ENCODE measurements at places on chromosomes 3 and 15.

- DNase-seq: no peak
Observed at GRCh38 chr15:90315278-90315982, 36.7 kb upstream of the ZNF774 start.

DNA sequence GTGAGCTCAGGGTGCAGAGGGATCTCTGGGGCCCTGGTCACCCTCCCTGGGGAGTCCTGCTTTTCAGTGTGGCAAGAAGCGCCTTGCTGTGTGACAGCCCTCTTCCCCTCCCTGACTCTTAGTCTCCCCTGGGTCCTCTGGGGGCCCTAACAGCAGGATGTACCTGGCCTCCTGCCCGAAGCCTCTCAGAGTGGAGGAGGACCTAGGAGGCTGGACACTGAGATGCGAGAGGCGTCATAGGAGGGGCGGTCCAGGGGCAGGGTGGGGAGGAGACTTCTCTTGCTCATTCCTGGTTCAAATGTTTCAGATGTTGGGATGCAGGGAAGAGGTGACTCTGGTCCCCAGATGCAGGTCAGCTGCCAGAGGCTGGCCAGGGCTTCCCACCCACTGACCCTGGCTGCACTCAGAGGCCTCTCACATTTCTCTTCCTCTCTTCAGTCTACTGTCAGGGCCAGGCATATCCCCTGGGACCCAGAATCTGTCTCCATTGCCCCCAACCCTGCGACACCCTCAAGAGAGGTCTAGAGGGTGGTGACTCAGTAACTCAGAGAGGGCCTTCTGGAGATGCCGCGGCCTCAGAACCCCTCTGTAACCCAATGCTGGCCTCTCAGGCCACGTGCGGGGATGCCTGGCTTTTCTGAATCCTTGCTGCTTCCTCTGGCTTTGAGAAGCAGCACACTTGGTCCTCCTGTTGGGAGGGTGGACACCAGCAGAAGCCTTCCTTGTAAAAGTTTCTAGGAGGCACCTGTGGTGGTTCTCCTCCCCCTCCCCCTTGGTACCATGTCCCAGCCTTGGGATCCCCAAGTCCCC lies 25.9 kb downstream of the SNX33 start:
- no peak for DNase-seq

DNA sequence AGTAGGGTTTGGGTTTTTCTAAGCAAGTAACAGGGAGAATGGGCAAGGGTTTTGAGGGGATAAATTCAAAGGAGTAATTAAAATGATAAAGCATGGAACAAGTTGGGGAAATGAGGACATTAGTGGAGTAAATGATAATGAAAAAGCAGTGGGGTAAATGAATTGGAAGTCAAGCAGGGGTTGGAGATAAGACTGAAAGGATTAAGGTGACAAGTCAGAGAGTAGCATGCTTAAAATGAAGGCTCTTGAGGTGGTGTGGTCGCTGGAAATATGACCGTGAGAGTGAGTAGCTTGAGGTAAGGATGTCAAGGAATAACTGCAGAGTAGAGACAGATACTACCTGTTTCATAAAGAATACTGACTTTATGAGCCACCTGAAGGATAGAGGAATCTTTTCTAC lies 408.5 kb downstream of the TBC1D5 start:
- no peak for DNase-seq

DNA sequence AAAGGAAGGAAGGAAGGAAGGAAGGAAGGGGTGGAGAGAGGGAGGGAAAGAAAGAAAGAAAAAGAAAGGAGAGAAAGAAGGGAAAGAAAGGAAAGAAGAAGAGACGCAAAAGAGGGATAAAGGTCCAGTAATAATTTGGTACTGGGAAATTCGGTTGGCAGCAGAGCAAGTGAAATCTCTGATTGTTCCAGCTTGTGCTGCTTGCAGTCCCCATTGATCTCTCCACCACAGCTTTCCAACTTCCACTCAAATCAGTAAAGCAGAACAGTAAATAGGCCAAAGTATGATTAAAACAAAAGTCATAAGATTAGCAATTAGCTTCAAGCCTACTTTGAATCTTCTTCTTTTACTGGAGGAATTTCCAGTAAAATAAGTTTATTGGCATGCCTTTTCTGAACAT lies 357.2 kb downstream of the ROBO1 start:
- no peak for DNase-seq

DNA sequence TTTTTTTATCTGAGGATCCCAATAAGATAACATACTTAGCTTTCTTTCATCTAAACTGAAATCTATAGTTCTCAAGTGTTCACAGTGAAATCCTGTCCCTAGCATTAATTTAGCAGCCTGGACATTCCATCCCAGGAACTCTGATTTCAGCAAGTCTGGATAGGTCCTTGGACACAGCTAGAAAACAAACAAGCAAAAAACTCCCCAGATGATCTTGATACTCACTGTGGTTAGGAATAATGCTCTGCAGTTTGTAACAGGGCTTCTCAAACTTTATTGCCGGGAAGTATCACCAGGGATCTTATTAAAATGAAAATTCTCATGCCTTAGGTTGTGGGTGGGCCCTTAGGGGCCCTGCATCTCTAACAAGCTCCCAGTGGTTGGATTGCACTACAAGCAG lies 24.3 kb downstream of the THBS1 start:
- DNase-seq: no peak

- DNase-seq: no peak
Observed at GRCh38 chr3:186988806-186989205, 58.5 kb downstream of the ST6GAL1 start.

- DNase-seq: no peak
Observed at GRCh38 chr3:88713233-88713691, 394.2 kb upstream of the EPHA3 start.

DNA sequence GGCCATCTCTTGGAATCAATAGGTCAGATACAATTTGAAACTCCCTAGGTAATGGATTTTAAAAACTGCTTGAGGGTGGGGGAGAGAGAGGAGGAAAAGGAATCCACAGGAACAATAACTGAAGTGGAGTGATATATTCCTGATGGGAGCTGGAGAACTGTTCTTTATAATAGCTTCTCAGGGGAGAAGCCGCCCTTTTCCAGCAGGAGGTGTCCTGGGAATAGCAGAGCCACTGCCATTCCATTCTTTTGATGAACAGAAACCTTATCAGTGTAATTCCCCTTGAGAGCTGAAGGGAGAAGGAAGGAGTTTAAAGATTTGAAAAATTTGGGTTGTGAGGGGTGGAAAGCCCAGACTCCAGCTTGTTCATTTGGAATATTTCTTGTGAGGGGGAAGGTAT lies 504.9 kb upstream of the DPH6 start:
- DNase-seq: no peak

DNA sequence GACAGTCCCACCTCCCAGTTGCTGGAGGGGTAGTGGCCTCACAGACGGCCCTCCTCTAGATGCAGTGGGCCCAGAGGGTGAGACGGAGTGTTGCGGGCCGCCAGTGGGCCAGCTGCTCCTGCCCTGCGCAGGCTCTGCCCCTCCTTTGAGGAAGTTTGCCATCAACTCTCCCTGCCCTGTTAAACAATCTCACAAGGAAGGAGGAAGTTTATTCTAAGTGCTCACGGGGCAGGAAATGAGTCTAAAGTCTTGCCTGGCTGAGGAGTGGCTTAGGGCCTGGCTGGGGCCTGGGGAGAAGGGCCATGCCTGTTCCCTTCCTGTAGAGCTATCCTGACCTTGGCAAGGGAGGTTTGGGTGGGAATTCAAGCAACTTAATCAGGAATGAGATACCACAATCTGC lies at the start of gene FAM3D:
FAM3D (minus strand) TSS at position 92 of the 400 bp plus-strand sequence. CDS start 11,211 bp downstream, outside the sequence.
- DNase-seq: no peak

GRCh38 chr3:76051145-76051544 lies 265.8 kb upstream of the ZNF717 start:
- no peak for DNase-seq

DNA sequence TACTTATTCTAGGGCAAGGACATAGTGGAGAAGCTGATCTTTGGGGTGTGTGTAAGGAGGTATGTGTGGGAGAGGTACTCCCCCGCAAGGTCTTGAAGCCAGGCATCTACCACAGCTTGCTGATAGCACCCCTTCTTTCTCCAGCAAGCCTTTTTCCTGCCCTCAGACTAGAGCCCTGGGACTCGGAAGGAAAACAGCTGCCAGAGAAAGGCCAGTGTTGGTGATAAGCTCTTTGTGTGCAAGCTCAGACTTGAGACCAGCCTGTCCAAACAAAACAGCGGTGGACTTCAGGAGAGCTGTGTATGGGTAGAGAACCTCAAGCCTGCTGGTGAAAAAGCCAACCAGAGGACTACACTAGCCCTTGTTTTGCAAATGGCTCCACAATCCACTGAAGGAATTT lies 1028.6 kb downstream of the MCTP2 start:
- no peak for DNase-seq

DNA sequence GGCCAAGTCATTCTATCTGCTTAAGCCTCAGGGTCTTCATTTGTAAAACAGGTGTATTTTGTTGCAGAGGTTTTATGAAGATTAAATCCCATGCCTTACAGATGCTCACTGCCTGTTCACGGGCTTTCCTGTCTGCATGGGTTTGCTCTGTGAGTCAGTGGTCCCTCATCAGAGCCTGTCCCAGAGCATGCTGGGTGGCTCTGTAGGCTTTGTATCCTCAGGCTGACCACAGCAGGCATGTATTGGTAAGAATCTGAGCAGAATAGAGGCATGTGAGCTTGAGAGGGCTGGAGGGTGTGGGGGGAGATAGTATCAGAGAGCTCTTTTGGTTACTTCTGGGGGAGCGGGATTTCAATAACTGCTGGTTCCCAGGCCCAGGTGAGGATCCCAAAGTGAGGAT lies 45.4 kb upstream of the PLXNA1 start:
- DNase-seq: no peak

DNA sequence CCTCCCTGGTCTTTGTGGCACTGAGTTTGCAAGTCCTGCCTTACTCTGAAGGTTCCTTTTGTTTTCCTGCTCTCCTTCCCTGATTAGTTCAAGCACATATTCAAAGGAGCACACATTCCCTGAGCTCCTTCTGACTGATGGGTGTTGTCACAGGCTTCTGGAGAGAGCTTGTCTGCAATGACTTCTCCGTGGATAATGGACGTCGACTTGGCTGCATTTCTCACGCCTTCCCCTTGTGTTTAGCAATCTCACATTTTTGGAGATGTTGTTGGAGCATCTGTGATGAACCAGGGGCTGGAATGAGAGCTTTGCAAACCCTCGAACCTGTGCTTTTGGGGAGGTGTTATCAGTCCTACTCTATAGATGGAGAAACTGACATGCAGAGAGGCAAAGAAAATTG lies 375.4 kb upstream of the PROK2 start:
- no peak for DNase-seq

DNA sequence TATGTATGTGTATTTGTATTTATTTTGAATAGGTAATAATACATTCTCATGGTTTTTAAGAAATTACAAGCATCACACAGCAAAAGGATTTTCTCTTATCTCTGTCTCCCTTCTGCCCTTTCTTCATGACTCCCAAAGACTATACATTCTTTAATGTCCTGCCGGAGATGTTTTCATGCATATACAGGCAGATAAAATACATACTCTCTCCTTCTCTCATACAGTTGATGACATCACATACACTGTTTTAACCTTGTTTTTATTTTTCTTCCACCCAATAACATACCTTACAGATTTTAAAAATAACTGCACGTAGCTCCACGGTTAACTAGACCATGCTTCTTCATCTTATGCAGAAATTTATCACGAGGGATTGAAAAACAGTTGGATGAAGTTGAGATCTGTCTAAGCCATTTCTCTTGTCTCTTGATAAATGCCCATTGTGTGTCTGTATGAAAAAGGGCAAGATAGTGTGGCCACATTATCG lies 249.8 kb downstream of the EDEM1 start:
- no peak for DNase-seq

DNA sequence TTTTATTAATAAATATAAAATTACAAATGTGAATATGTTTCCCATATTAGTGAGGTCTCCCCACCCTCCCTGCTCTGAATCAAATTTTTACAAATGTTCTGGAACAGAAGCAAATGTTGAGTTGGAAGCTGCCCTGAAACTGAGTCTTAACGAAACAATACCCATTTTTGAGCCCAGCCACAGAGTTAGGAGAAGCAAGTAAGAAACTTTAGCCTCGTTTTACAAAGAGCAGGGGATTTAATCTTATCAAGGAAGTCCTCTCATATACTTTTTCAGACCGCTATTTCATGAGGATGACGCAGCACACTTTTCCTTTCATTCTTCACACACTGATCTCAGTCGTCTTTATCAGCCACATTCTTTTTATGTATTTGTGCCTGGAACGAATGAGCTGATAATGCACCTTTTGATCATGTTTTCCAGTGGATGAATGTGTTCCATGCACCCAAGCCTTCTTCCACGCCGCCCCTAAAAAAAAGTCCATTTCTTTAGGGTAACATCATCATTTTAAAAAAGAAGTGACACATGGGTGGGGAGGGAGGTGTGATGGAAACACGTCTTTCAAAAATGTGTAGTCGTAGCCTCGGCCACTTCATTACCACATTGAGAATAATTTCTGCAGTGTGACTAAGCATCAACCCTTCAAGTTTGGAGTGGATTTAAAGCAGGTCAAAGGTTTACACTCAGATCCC lies 48.1 kb downstream of the SETMAR start:
- no peak for DNase-seq

- DNase-seq: no peak
Observed at GRCh38 chr3:31579828-31580227, 47.1 kb downstream of the STT3B start.

DNA sequence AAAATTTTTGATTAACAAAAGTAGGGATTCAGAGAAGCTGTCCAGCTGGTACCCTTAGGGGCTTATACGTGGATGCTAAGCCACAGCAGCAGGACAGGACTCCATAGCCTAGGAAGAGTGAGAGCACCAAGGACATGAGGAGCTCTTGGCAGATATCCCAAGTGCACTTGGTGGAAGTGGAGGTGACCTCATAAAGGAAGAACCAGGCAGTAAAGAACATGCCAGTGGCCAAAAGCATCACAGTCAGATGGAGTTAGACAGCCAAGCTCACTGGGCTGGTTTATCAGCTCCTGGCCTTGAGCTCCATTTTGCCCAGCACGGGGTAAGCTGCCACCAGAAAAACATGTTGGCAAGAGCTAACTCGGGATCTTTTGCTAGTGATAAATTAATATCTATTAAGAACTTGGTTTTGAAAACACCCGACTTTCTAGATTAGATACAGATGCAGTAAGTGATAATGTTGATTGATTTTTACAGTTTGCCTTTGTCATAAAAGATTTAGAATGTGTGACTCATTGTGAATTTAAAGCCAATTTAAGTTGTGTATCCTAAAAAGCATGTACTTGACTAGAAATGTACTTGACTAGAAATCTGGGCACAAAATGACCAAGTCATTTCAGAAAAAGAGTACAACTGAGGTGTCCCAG lies 108.0 kb downstream of the CMSS1 start:
- DNase-seq: no peak

DNA sequence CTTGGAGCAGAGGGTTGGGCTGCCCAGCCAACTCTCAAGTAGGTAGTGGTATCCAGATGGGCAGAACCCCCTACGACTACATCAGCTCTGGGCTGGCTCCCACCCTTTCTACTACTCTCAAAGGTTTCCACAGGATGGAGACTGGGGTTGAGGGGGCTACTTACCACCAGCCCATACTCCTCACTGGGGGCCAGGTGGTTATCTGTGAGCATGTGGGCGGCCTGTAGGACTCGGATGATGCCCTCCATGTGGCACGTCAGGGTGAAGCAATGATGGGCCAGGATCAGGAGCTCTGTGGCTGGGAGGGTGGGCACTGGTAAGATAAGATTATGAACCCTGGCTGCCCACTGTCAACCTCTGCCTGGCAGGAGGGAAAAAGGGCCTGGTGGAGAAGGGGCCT lies 33.4 kb downstream of the EIF3J start:
- no peak for DNase-seq

- peak; percentile 58 for DNase-seq
Observed at GRCh38 chr3:184284696-184285095, 8.9 kb downstream of the ECE2 start.
